ENCODE measurements at places on chromosomes 4 and X.

DNA sequence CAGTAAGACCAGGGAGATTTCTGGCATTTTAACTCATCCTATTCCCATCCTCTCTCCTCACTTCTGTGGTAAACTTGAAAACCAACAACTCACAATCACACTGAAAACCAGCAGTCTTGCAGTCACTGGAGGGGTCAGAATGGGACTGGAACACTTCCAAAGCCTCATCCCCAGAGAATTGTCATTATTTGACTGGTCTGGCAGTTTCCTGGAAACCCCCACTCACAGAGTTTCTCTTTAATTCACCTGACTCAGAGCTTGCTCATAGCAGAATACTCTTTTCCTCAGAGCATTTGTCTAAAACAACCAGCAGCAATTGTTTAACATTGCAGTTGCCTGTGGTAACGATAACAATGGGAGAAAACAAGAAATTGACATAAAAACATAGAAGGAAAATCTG lies 7.3 kb upstream of the RAB9B start:
- no peak for DNase-seq

- no peak for DNase-seq
Observed at GRCh38 chrX:135170877-135171519, at the start of gene CT55. TSS of gene CT55 (minus strand) at chrX:135171398. CDS start at chrX:135171171, 227 bp downstream.

GRCh38 chr4:78720204-78720603 lies 55.9 kb upstream of the BMP2K start:
- no peak for DNase-seq

DNA sequence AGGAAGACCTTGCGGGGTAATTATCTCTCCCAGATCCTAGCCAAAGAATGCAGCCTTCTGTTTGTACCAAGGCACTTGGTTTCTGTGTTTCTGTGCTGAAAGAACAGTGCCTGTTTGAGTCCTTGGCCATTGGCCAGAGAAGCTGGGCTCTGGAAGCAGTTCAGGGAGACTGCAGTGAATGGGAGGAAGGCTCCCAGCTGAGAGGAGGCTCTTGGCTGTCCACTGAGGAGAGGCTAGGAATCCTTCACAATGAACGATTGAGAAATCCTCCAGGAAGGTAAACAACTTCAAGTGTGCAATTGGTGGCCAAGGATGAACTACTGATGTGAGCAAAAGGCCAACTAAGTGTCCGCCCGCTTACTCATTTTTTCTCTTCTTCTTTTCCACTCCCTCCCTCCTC lies 61.3 kb downstream of the HS3ST1 start:
- DNase-seq, result peak; percentile 17

- DNase-seq, result no peak
Observed at GRCh38 chrX:105646592-105647372, 175.6 kb upstream of the NRK start.

GRCh38 chr4:111802191-111802590 lies 343.1 kb upstream of the FAM241A start:
- no peak for DNase-seq

DNA sequence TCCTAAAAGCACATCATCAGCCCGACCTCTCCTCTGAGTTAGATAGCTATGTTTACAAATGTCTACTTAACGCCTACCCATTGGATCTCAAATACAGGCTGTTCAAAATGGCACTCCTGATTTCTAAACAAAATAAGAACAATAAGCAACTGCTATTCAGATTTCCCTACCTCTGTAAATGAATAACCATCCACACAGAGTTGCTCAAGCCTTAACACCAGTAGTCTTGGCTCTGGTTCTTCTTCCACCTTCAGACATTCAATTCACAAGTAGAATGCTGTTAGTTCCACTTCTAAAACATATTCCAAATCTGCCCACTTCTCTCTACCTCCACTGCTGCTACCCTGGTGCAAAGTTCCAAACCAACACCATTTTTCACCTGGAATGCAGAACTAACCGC lies 27.1 kb upstream of the DCLK2 start:
- no peak for DNase-seq

- DNase-seq, result no peak
Observed at GRCh38 chr4:88857588-88857987, 160.0 kb upstream of the NAP1L5 start.

- no peak for DNase-seq
Observed at GRCh38 chr4:6889101-6889735, 20.4 kb upstream of the TBC1D14 start.

DNA sequence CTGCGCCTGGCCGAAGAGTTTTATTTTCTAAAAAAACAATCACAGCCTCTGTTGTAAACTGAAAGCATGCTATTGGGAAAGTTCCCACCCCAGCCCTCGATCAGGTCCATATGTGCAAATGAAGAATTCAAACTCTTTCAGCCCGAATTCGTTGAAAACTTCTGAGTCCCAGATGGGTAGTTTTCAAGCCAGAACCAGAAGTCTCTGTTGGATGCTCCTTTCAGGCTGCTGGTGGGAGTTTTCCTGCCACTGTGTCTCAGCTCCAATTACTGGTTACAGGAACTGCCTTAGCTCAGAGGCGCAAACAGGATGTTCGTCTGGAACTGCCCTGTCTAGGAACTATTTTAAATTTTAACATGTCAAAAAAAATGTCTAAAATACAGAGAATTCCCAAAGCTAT lies 9.3 kb upstream of the ALG13 start:
- DNase-seq, result no peak

DNA sequence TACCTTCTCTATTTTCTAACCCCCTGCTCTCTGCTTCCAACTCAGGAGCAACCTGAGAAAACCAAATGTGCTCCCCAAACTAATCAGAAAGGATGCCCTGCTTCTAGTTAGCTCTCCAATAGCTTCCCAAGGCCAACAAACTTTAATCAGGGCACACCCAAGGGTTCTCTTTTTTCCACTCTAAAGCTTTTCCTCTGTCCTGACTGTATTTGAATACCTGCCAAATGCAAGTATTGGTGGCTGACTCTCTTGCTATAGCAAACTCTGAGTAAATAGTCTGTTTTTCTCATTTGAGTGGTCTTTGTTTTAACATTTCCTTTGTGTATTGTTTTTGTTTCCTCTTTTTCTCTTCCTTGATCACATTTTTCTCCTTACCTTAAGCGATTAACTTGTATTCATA lies 52.5 kb downstream of the GBA3 start:
- DNase-seq, result no peak

DNA sequence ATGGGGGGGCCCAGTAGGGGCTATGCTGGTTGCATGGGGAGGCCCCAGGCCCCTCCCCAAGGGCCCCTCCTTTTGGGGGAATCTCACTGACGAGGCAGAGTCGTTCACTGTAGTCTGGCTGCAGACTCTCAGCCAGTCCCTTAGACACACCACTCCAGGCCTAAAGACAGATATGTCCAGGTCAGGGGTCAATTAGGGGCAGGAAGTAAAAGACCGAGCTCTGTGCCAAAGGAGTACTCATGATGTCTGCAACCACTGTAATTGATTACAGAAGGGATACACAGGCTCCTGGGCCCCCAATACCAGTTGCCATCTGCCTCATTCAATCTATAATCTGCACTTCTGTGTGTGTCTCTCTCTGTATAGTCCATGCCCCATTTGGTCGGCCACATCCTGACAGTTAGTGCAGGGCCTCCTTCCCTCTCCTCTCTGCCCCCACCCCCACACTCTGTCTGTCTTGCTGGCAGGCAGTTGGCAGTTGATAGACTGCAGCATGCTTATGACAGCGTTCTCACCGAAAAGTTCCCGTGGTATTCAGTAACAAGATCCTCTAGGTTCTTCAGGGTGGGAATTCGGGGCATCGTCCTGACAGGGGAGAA lies 1.3 kb upstream of the CXorf65 start:
- no peak for DNase-seq

- DNase-seq, result no peak
Observed at GRCh38 chr4:167282171-167282864, 48.0 kb upstream of the SPOCK3 start.

DNA sequence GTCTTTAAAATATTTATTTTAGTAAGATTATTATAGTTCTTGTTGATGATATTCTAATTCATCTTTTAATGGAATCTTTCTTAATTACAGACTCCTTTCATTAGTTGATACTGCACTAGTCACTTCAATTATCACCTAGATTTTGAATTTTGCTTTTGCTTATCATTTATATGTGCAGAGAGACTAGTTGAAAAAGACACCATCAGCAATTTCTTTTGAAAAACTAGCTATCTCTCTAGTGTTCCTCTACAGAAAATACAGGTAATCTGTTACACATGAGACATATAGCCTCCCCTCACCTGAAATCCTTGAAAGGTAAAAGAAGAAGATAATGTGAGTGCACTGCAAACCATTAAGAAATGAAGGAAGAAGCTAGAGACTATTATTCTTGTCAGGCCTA lies 31.3 kb downstream of the GPRIN3 start:
- no peak for DNase-seq

GRCh38 chr4:184825141-184825895 lies 450 bp downstream of the ACSL1 start:
- DNase-seq, result no peak

GRCh38 chrX:11764602-11765067 lies 6.6 kb downstream of the MSL3 start:
- DNase-seq, result no peak

GRCh38 chr4:147950841-147951240 lies 219.0 kb downstream of the ARHGAP10 start:
- DNase-seq, result no peak

DNA sequence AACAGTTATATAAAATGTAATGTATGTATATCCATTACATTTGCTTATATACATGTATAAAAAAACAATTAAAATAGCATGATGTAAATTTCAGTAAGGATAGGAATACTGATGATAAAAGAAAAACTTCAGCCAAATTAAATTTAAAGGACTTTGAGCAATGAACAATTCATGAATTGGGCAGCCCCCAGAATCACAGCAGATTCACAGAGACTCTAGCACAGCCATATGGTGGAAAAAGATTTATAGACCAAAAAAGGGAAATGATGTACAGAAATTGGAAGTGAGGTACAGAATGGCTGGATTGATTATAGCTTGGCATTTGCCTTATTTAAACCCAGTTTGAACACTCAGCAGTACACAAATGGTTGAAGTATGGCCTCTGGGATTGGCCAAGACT lies 34.7 kb upstream of the RAB40AL start:
- DNase-seq, result no peak

DNA sequence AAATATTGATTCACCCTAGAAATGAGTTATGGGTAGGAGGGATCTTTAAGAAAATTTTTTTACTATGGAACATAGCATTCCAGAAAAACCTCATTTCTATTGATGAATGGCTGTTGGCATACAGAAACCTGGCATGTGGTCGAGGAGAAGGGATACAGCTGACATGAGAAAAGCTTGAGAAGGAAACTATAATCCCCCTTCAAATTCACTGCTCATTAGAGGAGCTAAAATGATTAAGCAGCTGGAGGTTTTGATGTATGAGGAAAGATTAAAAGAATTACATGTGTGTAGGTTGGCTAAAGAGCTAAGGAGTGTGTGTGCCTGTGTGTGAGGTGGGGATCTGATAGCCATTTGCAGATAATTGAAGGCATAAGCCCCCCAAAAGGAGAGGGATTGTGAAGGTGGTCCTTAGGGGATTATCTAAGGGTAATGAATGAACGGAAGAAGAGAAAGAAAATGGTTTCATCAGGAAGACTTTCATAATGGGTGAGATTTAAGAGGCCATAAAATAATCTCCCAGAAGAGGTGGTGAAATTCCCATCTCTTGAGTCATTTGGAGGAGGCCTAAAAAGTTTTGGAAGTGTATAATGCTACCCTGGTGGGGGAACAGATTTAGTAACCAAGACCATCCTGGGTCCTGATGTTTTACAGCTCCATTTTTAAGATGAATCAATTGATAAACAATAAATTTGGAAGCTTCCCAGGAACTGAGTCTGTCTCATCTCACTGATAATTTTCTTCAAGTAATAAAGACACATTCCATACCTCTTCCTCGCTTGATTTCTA lies 272.0 kb upstream of the HAND2 start:
- DNase-seq, result no peak
